Mesendoderm (in vitro differentiated cells): ENCODE measurements at places on chromosomes 3 and 15.

DNA sequence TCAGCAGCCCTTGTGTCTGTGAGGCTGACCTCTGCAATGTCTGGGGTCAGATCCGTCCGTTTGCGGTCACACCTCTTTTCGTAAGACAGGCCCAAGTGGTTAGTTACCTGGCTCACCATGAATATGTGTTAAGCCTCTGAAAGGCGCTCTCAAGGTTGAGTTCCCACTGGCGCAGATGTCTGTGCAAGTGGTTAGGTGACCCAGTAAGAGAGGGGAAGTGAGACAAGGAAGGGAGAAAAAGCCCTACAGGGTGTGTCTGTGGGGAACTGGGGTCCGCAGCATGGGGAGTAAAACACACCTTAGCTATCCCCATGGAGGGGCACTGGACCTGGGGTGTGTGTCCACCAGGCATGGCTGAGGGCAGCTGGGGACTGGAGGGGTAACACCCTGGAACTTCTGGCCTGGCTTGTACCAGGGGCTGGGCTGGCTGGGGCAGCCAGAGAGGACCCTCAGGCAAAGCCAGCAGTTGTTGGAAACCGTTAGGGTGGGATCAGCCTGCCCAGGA, 391.6 kb upstream of the PROK2 start:
- no peak overlapping the region for H3K27ac ChIP-seq
- no peaks in the 10 kb centered on the region for H3K4me1 ChIP-seq
- no peaks in the 10 kb centered on the region for H3K36me3 ChIP-seq
- no peak overlapping the region for H3K4me3 ChIP-seq
- no peak for DNase-seq
- H3K27me3 ChIP-seq, result no peaks in the 10 kb centered on the region

GRCh38 chr3:157115069-157116006, 44.6 kb downstream of the CCNL1 start:
- H3K4me1 ChIP-seq, result peaks cover 3% of the 10 kb centered on the region
- H3K36me3 ChIP-seq, result no peaks in the 10 kb centered on the region
- no peaks in the 10 kb centered on the region for H3K27me3 ChIP-seq
- H3K27ac ChIP-seq, result no peak overlapping the region

DNA sequence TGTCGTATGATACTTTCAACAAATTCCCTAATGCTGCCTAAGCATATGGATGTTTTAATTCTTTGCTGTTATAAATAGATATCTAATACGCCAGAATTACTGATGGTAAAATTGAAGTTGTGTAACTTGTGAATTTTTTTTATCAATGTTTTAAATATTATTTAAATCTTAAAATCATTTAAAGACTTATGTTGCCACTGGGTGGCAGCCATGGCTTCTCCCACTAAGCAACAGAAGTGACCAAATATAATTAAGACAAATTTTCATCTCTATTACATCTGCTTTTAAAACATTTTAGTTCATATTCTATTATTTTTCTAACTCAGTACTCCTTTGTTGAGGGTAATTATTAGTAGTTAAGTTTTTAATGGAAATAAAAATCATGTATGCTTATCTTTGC, 8.1 kb upstream of the IL20RB start:
- H3K4me1 ChIP-seq, result no peaks in the 10 kb centered on the region
- H3K27ac ChIP-seq, result no peak overlapping the region
- H3K27me3 ChIP-seq, result no peaks in the 10 kb centered on the region
- peaks cover 1% of the 10 kb centered on the region for H3K36me3 ChIP-seq
- H3K4me3 ChIP-seq, result no peak overlapping the region

- peaks cover 5% of the 10 kb centered on the region for H3K4me1 ChIP-seq
- H3K36me3 ChIP-seq, result no peaks in the 10 kb centered on the region
- peaks cover 5% of the 10 kb centered on the region for H3K27me3 ChIP-seq
- peak within 1 kb of the TSS; percentile 59 for H3K4me3 ChIP-seq
These were observed at the start of gene PRTG for GRCh38 chr15:55742927-55743728. Gene PRTG, minus strand, starts transcription at chr15:55743152. Its CDS starts 221 bp downstream, at chr15:55742931.

GRCh38 chr3:48202632-48203031, 14.4 kb upstream of the CDC25A start:
- H3K4me3 ChIP-seq, result no peak overlapping the region
- no peak overlapping the region for H3K27ac ChIP-seq
- no peaks in the 10 kb centered on the region for H3K36me3 ChIP-seq

DNA sequence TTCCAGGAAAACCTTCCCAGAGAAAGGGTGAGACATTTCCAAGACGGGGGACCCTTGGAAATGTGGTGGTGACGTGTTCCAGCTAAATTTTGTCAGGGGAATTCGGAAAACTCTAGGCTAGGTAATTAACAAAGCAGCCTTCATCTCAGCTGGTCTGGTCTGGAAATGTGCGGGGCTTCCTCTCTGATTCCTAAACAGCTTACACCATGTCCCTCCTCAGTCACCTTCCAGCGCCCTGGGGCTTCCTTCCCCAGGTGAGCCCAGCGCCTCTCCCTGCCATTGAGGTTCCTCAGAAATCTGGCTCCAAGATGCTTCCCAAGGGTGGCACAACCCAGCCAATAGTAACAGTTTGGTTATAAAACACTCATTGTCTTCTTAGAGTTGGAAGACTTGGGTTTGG, 571 bp downstream of the ACAD9 start:
- DNase-seq, result no peak
- peaks cover 3% of the 10 kb centered on the region for H3K36me3 ChIP-seq
- H3K27me3 ChIP-seq, result no peaks in the 10 kb centered on the region
- H3K4me3 ChIP-seq, result peak overlapping the region; percentile 98

DNA sequence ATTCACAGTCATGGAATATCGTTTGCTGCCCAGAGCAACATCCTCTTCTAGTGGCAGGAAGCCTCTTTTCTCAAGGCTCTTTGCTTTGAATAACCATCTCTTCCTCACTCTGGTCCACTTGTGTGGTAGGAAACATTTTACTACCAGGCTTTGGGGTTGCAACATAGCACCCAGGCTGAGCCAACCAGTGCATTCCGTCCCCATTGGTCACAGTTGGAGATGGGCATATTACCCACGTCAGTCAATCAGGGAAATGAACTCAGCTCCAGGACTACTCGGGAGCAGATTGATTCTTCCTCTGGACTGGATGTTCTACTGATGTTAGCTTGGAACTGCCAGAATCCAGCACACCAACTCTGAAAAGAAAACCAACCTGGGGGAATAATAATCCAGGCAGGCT, 4.2 kb upstream of the PEX5L start:
- no peaks in the 10 kb centered on the region for H3K36me3 ChIP-seq
- no peak for DNase-seq
- H3K4me1 ChIP-seq, result no peaks in the 10 kb centered on the region
- no peaks in the 10 kb centered on the region for H3K27me3 ChIP-seq

GRCh38 chr3:171984883-171985282, 54.5 kb upstream of the FNDC3B start:
- no peaks in the 10 kb centered on the region for H3K27me3 ChIP-seq
- H3K4me1 ChIP-seq, result peaks cover 2% of the 10 kb centered on the region
- H3K4me3 ChIP-seq, result no peak overlapping the region

- no peaks in the 10 kb centered on the region for H3K36me3 ChIP-seq
- H3K27me3 ChIP-seq, result no peaks in the 10 kb centered on the region
- H3K27ac ChIP-seq, result no peak overlapping the region
- DNase-seq, result peak; percentile 71
- H3K4me1 ChIP-seq, result no peaks in the 10 kb centered on the region
- no peak overlapping the region for H3K4me3 ChIP-seq
These were observed 170.0 kb upstream of the NDN start for GRCh38 chr15:23857028-23857641.
